ENCODE measurements at places on chromosomes 5 and 9.

DNA sequence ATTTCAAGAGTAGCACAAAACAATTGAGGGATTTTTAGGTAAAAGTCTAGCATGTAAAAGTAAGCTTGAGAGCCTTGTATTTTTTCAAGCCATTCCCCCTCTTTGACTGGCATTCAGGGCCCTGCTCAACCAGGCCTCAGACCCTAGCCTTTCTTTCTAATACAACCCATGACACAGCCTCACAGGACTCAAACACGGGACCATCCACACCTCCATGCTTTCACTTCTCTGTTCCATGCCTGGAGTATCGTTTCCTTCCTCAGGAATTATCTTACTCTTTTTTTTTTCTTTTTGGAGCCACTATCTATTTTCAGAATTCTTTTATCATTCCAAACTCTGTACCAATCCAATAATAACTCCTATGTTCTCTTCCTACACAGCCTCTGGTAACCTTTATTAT, 560.2 kb upstream of the CLINT1 start:
- no peak for DNase-seq

DNA sequence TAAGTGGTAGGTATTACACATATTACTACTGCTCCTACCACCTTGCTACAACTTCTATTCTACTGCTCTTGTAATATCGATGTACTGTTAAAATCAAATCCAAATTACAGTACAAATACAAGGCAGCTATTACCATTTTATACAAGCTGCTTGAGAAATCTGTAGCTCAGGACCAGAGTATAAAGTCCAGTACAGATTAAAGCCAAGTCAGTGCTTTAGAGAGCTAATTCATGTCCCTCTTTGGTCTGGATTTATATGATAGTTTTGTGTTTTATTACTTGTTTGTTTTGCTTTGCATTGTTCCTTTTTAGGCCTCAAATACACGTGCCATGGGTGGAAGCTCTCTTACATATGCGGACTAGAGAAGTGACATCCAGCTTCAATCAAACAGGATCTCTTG, 75.8 kb downstream of the DPYSL3 start:
- DNase-seq = no peak

GRCh38 chr5:172505845-172506244, 51.5 kb upstream of the SH3PXD2B start:
- no peak for DNase-seq

DNA sequence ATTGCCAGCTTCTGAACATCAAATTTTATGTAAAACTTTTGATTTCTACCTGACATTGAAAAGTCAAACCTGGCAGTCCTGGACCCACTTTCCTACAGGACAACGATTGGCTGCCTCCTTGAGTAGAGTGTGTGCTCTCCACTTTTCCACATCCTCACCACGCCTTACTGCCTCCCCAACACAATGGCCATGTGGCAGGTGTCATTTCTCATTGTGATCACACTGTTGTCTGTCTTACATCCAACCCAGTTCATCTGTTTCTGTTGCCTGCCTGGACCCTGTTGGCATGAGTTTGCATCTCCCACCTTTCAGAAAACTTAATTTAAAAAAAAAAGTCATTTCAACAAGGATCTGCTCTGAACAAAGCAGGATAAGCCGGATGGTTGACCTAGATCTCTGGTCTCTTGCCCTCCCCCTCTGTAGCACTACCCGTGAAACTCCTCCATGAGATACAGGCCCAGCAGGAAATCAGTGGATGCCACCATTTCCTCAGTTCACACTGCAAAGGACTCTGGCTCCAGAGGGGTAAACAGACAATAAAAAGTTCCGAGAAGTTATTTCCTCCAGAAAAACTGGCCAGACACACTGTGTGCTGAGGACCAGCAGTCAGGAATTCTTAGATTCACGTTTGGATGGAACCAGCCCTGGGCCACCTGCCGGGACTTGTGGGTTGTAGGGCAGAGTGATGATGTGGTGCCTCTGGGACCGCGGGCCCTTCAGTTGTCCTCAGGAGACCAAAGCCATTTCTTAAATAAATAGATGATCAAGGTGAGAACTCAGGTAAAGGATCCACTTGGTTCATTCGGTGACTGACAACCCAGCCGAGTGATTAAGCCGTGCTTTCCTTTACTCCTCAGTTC, 48.6 kb downstream of the AMBP start:
- DNase-seq = no peak

DNA sequence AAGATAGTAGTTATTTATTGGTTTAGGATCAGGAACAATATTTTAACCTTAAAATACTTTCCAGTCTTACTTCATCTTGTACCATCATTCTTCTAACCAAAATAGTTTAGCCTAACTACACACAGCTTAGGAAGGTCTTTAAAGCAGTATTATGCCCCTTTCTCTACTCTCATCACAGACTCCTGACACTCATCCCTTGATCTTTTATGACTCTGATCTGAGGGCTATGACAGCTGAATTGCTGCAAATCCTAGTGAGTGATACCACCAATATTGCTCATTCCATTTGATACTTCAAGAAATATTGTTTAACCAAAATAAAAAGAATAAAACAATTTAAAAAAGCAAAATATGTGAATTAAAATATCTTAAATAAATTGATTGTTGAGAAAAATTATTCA, 746.6 kb upstream of the ACO1 start:
- no peak for DNase-seq

DNA sequence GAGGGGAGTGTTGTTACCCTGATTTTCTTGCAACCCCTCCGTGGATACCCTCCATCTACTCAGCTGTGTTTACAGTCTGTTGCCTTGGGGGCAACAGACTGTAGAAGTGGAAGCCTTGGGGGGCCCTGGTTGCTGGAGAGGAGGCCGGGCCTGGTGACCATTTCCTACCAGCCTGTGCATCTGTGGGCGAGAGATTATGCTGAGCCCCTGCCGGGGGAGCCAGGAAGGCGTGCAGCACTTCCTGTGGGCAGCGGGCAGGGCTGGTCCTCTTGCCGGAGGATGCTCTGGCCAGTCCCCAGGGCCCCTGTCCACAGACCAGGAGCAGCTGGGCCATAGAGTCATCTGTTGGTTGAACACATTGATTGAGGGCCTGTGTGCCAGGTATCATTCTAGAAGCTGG, 11.1 kb downstream of the ERGIC1 start:
- DNase-seq = no peak

DNA sequence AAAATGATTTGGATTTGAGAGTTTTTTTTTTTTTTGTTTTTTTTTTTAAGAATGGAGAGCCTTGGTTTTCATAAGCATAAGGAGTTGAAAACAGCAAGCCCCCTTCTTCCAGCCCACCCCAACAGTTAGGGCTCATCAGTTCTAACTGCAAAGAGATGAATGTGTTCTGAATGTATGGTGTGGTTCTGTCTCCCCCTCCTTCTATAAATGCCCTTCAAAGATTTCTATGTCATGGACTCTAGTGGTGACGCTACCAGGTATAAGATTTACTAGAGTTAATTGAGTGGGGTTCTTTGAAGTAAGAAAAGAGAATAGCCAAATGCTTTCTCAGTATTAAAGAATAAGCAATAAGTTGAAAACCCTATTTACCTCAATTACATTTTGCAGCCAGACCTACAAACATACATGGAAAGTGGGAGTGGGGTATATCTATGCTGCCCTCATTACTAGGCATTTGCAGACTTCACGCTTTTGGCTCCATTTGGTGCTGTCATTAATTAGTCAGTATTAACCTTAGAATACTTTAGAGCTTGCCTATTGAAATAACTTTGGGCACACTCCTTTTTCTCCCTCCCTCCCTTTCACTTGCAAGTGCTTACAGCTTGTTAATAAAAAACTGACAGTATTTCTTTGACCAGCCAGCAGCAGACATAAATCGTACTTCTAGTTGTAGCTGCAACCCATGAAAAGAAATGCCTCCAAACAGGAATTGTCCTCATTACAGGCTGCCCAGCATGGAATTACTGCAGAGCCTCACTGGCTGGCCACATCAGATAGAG, 667.2 kb upstream of the ZNF608 start:
- no peak for DNase-seq

DNA sequence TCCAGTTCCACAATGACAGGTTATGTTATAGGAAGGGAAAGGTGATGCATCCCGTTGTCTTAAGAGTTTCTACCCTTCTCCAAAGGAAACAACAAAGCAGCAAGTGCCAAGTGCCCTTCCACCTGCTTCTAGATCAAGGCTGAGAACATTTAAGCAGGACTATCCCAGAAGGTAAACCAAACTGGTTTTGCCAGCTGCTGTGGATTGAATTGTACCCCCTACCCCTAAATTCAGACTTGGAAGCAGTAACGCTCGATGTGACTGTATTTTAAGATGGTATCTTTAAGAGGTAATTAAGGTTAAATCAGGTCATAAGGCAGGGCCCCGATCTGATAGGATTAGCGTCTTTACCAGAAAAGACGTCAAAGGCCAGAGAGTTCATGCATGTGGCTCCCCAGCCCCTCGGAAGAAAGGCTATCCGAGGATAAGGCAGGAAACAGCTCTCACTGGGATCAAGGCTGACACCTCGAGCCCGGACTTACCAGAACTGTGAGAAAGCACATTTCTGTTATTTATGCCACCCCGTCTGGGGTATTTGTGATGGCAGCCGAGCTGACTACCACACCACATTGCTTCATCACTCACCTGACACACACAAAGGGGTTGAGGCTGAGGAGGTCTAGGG, 179.1 kb upstream of the RAI14 start:
- DNase-seq = no peak

GRCh38 chr5:83750749-83751148, 30.1 kb upstream of the HAPLN1 start:
- no peak for DNase-seq

DNA sequence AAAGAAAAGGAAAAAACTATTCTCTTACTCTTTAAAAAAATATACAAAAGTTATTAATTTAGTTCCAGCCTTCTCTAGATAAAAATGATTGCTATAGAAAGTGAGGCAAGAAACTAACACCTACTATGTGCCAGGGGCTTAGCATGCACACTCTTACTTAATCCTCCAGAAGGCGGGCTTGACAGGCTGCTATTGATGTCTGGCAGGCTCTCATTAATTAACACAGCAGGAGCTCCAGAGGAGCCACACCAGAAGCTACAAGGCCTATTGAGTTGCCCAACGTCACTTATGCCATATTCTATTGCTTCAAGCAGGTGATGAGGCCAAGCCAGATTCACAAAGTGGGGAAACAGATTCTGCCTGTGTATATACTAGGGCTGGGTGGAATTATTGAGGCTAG, 54.6 kb upstream of the CLINT1 start:
- DNase-seq = no peak

DNA sequence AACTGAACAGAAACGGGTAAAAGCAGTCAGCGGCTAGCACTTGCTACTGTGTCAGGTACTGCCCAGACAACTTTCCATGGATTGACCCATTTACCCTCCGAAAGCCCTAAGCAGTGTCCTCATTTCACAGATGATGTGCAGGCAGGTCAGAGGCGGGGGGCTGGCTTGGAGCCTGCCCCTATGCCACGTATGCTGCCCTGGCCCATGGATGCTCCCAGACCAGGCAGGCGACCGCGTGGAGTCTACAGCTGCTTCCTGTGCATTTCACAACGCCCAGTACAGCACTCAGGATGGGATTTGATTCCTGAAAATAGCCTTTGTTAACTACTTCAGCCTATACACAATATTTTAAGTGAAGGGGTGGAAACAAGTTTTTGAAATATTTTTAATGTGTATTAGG, 202.9 kb downstream of the NXNL2 start:
- DNase-seq = no peak

- DNase-seq = no peak
These were observed 418.3 kb upstream of the IRX4 start for GRCh38 chr5:2300861-2301574.
